Hepatocyte (in vitro differentiated cells): ENCODE measurements at places on chromosomes 4 and X. TPM values are rescaled to one million over a fixed set of nuclear protein-coding genes. Genes with fewer than 3 reads are reported as not detected.

DNA sequence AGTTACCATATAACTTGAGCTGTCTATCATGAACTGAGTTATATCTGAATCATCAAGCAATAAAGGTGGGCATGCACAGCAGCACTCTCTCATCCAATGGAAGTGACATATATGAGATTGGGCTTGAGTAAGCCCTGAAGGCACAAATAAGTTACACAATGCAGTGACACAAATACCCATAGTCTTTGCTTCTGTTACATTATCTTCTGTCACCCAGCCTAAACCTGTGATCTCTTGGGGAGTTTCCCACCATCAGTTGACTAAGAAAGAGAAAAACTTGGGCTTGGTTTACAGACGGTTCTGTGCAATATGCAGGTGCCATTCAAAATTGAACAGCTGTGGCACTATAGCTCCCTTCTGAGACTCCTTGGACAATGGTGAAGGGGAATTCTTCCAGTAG lies 138.8 kb upstream of the IL15 start:
- DNase-seq, result no peak
- H3K27ac ChIP-seq, result no peak overlapping the region
- no peak overlapping the region for H3K4me3 ChIP-seq
- H3K36me3 ChIP-seq, result no peaks in the 10 kb centered on the region
- H3K4me1 ChIP-seq, result no peaks in the 10 kb centered on the region

DNA sequence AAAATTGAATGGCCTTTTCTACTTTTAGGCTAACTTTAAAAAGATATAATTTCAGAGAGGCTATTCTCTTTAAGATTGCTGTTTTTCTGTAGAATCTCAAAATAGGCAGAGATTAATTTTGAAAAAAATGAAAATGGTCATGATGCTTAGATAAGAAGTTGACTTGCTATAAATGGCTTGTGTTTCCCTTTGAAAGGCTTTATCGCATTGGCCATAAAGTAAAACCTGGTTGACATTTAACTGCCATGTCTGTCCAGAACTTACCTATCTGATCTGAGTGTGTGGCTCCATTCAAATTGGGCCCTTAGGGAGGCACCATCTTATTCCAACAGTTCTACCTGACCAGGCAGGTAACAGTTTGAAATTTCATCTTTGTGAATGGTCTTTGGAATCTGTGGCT lies 56.1 kb downstream of the AFF2 start:
- no peak overlapping the region for H3K4me3 ChIP-seq
- no peak for DNase-seq
- no peaks in the 10 kb centered on the region for H3K27me3 ChIP-seq
- H3K36me3 ChIP-seq, result no peaks in the 10 kb centered on the region

HTRA3 gene
- 17.7 and 19.4 TPM in 2 replicates for total RNA-seq

ENPEP gene
- 7.1 and 8.7 TPM in 2 replicates for total RNA-seq

- H3K36me3 ChIP-seq, result no peaks in the 10 kb centered on the region
- H3K27ac ChIP-seq, result no peak overlapping the region
- H3K4me1 ChIP-seq, result no peaks in the 10 kb centered on the region
- H3K4me3 ChIP-seq, result no peak overlapping the region
- no peaks in the 10 kb centered on the region for H3K27me3 ChIP-seq
Observed at GRCh38 chrX:22249371-22249770, 23.3 kb upstream of the CBLL2 start.

CFP gene
- total RNA-seq, result 0.23 TPM in 1 of 2 replicates, not detected in the other

P2RY10 gene
- total RNA-seq, result not detected in 2 replicates

CACNA1F gene
- 0.04 and 1.6 TPM in 2 replicates for total RNA-seq

- H3K27ac ChIP-seq, result no peak overlapping the region
- H3K4me3 ChIP-seq, result no peak overlapping the region
- DNase-seq, result no peak
Observed at GRCh38 chrX:152900937-152901445, 3.1 kb downstream of the ZNF185 start.

- peaks cover 8% of the 10 kb centered on the region for H3K4me1 ChIP-seq
- H3K27ac ChIP-seq, result peak overlapping the region; percentile 61
- no peaks in the 10 kb centered on the region for H3K36me3 ChIP-seq
- DNase-seq, result peak; percentile 77
- H3K4me3 ChIP-seq, result no peak overlapping the region
Observed at GRCh38 chr4:148007314-148007760, 275.4 kb downstream of the ARHGAP10 start.

MAOA gene
- 110 and 126 TPM in 2 replicates for total RNA-seq

DNA sequence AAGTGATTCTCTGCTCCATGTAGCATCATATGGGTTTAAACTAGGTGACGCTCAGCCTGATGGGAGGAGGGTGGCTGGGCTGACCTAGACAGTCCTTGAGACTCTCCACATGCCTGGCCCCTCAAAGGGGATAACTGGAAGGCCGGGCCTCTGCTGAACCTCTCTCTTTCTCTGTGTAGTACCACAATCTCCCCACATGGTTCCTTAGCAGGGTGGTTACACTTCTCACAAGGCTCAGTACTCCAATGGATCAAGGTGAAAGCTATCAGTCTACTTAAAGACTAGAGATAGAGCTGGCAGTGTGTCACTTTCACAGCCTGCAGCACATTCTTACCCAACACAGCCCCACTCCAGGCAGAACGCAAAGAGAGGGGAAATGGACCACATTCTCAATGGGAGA lies 80.4 kb downstream of the LDB2 start:
- H3K36me3 ChIP-seq, result no peaks in the 10 kb centered on the region
- no peak overlapping the region for H3K4me3 ChIP-seq
- H3K27ac ChIP-seq, result no peak overlapping the region
- DNase-seq, result no peak
- no peaks in the 10 kb centered on the region for H3K27me3 ChIP-seq

GRCh38 chrX:134948333-134949241 lies 42.2 kb upstream of the SMIM10 start:
- no peaks in the 10 kb centered on the region for H3K27me3 ChIP-seq
- H3K4me3 ChIP-seq, result no peak overlapping the region
- peaks cover 14% of the 10 kb centered on the region for H3K4me1 ChIP-seq
- H3K27ac ChIP-seq, result peak overlapping the region; percentile 87
- DNase-seq, result peak; percentile 52

DNA sequence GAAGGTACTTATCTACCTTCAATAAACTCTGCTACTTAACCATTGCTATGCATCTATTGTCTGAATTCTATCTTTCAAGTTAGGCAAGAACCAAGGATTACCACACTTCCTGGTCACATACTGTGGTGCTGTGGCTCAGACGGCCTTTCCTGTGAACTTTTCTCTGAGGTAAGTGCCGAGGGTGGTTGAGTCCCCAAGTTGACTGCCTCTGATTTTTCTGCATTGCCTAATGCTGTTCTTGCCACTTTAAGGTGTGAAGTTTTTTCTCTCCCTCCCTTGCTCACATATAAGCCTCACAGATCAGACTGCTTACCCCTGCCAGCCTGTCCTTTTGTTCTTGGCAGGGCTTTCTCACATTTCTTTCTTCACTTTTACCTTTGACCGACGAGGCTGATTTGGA lies 348.0 kb upstream of the POU3F4 start:
- H3K36me3 ChIP-seq, result no peaks in the 10 kb centered on the region
- no peak overlapping the region for H3K27ac ChIP-seq
- no peak overlapping the region for H3K4me3 ChIP-seq
- no peaks in the 10 kb centered on the region for H3K27me3 ChIP-seq
- H3K4me1 ChIP-seq, result no peaks in the 10 kb centered on the region

- H3K4me3 ChIP-seq, result no peak overlapping the region
- H3K36me3 ChIP-seq, result no peaks in the 10 kb centered on the region
- H3K27me3 ChIP-seq, result peaks cover 69% of the 10 kb centered on the region
- no peak overlapping the region for H3K27ac ChIP-seq
- H3K4me1 ChIP-seq, result no peaks in the 10 kb centered on the region
- peak; percentile 8 for DNase-seq
Observed at GRCh38 chrX:50471390-50471789, 765 bp upstream of the DGKK start.

GRCh38 chr4:111464251-111465045 lies 680.8 kb upstream of the FAM241A start:
- H3K36me3 ChIP-seq, result no peaks in the 10 kb centered on the region
- no peak overlapping the region for H3K27ac ChIP-seq
- H3K4me3 ChIP-seq, result no peak overlapping the region
- H3K27me3 ChIP-seq, result no peaks in the 10 kb centered on the region

KIT gene
- 2.6 and 4.1 TPM in 2 replicates for total RNA-seq

DNA sequence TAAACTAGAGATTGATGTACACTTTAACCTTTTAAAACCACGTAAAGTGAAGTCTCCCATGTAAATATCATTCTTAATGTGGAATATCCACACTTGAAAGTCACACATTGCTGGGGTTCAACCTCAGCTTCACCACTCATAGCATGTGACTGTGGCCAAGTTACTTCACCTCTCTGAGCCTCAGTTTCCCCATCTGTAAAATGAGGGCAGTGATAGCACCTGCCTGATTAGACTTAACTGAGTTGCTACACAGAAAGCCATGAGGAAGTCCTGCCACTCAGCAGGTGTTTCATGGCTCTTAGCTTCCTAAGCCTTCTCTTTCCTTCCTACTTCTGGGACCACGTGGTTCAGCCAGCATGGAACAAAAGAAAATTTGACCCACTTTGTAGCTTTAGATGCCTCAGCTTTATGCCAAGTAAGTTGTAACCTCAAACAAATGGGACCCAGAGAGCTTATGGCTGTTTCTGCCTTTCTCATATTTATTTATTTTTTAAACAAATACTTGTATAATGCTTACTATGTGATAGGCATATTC lies 277.3 kb upstream of the KLF3 start:
- H3K4me1 ChIP-seq, result peaks cover 37% of the 10 kb centered on the region
- no peak for DNase-seq
- no peak overlapping the region for H3K4me3 ChIP-seq
- no peaks in the 10 kb centered on the region for H3K27me3 ChIP-seq

GRCh38 chr4:156545003-156545785 lies 426.4 kb downstream of the PDGFC start:
- H3K27ac ChIP-seq, result no peak overlapping the region
- no peaks in the 10 kb centered on the region for H3K4me1 ChIP-seq
- H3K36me3 ChIP-seq, result no peaks in the 10 kb centered on the region
- DNase-seq, result no peak

CXCL11 gene
- not detected in 2 replicates for total RNA-seq

DNA sequence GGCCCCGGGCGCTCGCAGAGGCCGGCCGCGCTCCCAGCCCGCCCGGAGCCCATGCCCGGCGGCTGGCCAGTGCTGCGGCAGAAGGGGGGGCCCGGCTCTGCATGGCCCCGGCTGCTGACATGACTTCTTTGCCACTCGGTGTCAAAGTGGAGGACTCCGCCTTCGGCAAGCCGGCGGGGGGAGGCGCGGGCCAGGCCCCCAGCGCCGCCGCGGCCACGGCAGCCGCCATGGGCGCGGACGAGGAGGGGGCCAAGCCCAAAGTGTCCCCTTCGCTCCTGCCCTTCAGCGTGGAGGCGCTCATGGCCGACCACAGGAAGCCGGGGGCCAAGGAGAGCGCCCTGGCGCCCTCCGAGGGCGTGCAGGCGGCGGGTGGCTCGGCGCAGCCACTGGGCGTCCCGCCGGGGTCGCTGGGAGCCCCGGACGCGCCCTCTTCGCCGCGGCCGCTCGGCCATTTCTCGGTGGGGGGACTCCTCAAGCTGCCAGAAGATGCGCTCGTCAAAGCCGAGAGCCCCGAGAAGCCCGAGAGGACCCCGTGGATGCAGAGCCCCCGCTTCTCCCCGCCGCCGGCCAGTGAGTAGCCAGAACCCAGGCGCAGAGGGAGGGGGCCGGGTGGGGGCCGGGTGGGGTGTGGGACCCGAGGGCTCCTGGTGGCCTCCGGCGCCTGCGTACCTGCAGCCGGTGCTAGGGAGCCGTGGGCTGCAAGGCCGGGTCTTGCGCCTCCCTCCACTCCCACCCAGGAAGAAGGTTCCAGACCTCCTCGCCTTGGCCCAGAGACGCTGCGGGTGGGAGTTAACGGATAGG lies 534 bp downstream of the MSX1 start:
- peak; percentile 28 for DNase-seq
- peaks cover 15% of the 10 kb centered on the region for H3K4me1 ChIP-seq
- H3K4me3 ChIP-seq, result peak overlapping the region; percentile 89
- H3K27me3 ChIP-seq, result peaks cover 84% of the 10 kb centered on the region
- H3K27ac ChIP-seq, result peak overlapping the region; percentile 52

DNA sequence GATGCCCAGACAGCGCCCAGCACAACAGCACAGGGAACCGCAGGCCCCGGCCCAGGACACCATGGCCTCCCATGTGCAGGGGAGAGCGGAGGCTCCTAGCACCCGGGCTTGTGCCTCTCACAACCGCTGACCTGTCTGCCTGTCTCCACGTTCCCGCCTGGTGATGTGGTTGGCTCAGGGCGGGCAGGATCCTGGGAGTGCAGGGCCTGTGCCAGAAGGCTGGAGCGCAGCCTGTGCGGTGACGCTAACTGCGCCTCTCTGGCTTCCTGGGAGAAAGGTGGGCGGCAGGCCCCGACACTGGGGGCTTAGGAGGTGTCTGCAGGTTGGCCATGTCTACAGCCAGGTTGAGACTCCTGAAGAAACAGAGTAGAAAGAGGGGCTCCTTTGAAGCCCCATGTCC lies 48.7 kb downstream of the CPZ start:
- DNase-seq, result no peak
- no peaks in the 10 kb centered on the region for H3K36me3 ChIP-seq
- no peak overlapping the region for H3K4me3 ChIP-seq
- no peaks in the 10 kb centered on the region for H3K4me1 ChIP-seq
- no peak overlapping the region for H3K27ac ChIP-seq

DNA sequence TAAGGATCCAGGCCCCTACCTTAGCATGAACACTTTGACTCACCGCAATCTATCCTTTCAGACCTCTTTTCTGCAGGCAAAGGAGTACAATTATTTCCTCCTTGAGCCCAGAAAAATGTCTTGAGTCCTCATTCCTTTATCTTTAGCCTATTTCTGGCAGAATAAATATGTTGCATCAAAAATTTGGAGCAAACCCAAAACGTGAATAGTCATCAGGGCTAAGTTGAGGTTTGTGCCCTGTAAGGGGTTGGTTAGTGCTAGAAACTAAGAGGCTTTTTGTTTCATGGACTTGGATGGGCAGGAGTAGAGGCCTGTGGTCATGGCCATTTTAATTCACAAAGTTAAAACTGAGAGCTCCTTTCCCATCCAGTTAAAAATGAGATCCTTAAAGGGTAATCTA lies 460.3 kb downstream of the GBA3 start:
- no peaks in the 10 kb centered on the region for H3K27me3 ChIP-seq
- no peak overlapping the region for H3K4me3 ChIP-seq
- no peak for DNase-seq

DNA sequence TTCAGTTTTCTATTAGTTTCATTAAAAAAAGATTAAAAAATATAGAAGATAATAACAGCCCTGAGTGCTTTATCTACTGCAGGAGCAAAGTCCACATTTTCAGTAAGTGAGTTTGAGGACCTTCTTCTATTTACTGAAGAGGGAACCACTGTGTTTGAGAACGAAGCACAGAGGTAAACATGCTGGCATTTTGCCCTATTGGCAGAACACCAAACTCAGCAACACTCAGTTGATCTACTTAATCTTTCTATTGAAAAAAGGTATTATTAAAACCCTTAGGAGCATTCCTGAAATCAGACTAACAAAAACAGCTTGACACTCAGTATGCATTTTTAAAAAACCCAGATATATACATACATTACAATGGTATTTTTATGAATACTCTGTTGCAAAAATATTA lies 1496.7 kb downstream of the TECRL start:
- H3K36me3 ChIP-seq, result no peaks in the 10 kb centered on the region
- no peak overlapping the region for H3K27ac ChIP-seq
- peaks cover 5% of the 10 kb centered on the region for H3K4me1 ChIP-seq
- no peak overlapping the region for H3K4me3 ChIP-seq
- DNase-seq, result peak; percentile 12

SMIM31 gene
- total RNA-seq, result 0.43 and 0.44 TPM in 2 replicates

- no peak for DNase-seq
- no peaks in the 10 kb centered on the region for H3K36me3 ChIP-seq
- no peak overlapping the region for H3K4me3 ChIP-seq
- no peaks in the 10 kb centered on the region for H3K4me1 ChIP-seq
- H3K27ac ChIP-seq, result no peak overlapping the region
Observed at GRCh38 chr4:70772929-70773555, 51.3 kb downstream of the RUFY3 start.
